Activated gamma-delta T cell treated with Interleukin-2 at 50 U/mL for 16 hours (primary cell): ENCODE measurements at places on chromosomes 13 and 19.

DNA sequence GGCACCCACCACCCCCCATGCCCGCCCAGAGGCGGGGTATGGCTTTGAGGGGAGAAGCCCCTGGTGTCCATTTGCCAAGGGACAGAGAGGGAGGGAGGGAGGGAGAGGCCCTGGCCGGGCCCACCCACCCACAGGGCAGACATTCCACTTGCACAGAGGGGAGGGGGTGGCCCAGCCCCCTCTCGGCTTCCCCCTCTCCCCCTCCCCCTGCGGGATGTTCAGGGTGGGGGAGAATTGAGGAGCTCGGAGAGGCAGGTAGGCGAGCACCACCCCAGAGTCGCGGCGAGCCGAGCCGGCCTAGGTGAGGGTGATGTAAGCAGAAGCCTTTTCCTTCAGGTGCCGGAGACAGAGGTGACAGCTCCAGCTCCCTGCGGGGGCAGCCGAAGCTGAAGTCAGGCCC lies 12.3 kb downstream of the DPF1 start:
- no peak for DNase-seq

DNA sequence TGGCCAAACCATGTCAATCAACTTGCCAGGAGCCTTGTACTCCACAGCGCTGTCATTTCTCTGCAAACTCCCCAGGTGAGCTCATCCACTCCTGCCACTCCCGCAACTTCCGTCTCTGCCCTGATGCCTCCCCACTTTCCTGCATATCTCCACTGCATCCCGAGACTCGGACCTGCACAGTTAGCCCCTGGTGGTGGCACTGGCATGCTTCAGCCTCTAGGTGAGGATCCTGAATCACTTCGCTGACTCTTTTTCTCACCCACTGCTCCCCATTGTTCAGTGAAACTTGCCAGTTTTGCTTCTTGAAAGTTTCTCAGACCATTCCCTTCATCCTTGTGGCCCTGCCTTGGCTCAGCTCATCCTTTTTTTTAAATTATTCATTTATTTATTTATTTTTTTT lies 3.4 kb upstream of the CTU1 start:
- DNase-seq, result no peak

GRCh38 chr13:19862481-19863313 lies 752 bp downstream of the ZMYM5 start:
- DNase-seq, result peak; percentile 24

DNA sequence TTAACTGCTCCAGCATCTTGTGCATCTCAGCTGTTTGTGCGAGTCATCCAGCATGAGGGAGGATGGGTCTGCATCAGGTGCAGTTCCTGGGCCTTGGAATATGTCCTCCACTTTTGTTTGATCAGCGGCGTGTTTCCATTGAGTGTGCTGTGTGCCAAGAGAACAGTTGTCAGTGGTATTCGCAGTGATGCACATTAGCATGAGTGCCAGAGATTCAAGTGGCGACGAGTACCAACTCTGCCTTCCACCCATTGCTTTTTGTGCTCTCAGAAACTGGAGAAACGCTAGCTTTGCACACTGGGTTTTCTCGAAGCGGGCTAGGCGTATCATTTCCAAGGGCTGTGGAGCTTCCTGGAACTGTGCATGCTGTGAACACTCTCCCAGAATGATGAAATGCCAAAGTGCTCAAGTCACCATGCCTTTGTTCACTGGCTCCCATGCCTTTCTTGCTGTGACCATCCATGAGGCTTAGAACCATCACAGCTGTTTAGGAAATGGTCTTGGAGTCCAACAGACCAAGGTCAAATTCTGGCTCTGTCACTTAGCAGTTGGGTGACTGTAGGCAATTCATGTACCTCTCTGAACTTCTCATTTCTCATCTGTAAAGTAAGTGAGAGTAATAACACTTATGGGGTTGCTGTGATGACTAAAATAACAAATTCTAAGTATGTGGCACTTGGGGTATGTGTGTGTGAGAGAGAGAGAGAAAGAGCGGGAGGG lies 18.4 kb downstream of the LRCH1 start:
- DNase-seq, result no peak

DNA sequence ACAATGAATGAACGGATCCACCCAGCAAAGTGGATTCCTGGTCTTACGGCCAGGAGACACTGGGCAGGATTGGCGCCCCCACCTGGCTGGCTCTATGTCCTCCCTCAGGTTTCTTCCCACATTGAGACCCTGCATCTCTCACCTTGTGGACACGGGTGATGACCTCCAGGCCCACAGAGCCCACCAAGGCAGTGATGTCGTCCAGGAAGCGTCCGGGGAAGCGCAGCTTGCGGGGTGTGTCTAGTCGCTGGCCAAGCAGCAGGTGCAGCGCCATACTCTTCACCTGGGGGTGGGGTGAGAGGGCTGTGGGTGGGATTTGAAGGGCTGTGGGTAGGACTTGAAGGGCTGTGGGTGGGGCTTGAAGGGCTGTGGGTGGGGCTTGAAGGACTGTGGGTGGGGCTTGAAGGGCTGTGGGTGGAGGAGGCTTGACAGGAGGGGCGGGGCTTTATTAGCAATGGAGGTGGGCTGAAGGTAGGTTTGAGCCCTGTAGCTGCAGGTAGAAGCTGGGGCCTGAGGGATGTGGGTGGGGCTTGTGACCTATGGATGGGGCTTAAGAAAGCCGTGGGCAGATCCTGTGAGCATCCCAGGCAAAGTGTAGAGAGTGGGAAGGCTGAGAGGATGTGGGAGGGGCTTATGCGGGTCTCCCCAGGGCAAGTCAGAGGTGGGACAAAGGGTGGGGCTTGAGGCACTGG lies 12.1 kb upstream of the ANGPTL8 start:
- no peak for DNase-seq

DNA sequence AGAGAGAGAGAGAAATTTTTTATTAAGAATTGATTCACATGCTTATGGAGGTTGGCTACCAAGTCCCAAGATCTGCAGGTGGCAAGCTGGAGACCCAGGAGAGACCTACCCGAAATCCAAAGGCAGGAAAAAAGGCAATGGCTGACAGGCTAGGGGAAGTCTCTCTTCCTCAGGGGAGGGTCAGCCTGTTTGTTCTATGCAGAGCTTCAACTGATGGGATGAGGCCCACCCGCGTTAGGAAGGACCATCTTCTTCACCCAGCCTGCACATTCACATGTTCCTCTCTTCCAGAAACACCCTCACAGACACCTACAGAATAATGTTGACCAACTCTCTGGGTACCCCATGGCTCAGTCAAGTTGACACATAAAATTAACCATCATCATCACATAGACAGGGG lies 65.3 kb upstream of the SERP2 start:
- no peak for DNase-seq

DNA sequence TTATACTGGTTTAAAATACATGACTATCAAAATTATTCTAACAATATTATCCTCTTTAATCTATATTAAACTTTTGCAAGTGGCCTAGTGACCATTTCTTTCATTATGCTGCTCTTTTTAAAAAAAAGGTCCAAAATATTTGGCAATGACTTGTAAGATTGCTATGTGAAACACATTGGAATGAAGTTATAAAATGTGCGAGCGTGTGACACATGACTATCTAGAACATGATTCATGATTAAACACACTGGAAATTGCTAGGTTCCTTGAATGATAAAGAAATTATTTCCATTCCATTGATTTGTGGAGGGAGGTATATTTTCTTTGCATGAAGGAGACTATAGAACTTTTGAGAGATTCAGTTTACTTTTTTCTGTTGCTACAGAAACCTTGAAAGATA lies 739.1 kb downstream of the DIAPH3 start:
- DNase-seq, result no peak

DNA sequence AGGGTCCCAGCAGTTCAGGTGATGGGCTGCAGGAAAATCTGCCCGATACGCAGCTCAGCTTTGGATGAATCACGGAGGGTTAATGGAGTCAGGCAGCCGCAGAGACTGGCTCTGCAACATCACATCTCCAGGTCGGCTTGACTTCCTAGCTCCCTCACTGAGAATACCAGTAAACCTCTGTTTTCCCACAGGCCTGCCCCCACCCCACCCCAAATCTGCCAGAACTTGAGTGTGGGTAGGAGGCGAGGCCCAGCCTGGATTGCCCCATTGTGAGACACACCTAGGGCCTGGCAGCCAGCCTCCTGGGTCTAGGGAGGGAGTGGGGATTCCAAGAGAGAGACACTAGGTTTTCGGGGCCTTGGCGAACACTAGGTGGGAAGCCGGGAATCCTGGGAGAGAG lies 3.7 kb upstream of the KRTDAP start:
- DNase-seq, result no peak

DNA sequence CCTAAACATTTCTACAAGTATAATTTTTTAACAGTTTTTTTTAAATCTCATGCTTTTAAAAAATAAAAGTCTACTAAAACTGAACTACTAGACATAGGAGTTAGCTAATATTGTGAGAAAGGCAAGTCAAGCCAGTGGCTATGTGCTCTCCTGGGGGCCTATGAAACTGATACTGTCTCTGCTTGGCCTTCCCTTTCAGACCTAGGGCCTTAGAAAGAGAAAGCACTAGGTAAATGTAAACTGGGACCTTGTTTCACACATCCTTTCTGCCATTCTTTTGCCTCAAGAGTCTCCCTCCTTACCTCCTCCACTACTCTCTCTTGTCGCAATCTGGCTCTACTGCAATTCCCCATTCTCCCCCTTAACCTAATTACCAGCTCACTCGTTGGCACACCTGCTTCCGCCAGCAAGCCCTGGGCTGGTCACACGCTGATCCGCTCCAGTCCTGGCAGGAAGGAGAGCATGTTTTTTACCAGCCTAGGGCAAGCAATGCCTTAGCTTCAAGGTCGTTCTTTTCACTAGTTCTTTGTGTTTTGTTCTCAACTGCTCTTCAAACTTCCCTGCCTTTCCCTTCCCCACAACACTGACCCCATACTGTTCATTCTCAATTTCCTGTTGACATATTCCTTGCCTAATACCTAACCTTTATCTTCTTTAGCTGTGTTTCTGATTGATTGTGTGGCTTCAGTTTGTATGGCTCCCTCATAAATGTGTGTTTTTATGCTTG lies 23.1 kb downstream of the TBC1D4 start:
- DNase-seq, result no peak

DNA sequence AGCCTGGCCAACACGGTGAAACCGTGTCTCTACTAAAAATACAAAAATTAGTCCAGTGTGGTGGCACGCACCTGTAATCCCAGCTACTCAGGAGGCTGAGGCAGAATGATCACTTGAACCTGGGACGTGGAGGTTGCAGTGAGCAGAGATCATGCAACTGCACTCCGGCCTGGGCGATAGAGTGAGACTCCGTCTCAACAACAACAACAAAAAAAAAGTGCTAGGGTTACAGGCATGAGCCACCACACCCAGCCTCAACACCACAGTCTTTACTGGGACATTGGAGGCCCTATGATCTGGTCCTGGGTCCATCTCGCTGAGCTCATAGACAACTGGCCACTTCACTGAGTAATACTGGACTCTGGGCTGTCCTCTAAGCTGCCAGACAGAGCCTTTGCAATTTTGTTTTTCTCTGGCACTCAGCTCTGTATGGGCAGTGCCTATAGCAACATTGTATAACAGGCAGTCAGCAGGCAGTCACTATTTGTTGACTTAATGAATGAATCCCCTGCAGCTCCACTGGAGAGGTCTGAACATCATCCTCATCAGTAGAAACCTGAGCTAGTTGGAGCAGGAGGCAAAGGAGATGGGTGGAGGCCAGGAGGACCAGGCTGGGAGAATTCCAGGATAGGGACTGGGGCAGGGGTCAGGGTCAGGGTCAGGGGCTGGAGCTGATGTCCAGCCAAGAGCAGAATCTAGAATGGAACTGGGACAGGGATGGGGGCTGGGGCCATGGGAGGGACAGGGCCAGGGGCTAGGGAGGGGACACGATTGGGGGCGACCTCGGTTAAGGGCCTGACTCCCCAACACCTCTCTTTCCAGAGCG lies 8.1 kb downstream of the BLOC1S3 start:
- no peak for DNase-seq

DNA sequence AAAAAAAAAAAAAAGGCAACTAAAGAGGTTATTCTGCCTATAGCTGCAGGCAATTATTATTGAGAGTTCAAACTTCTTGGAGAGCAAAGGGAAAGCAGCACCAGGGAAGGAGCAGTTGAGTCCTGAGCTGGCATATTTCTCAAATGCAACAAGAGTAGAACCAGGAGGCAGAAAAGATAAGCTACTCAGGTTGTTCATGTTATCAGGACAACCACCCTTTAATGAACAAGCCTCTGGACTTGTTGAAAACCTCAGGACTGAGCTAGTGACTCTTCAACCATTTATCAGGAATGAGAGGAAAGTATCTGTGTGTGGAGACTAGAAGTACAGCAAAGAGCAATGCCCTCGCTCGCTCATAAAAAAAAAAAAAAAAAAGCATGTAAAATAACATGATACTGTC lies 183.0 kb downstream of the KCTD12 start:
- DNase-seq, result no peak

DNA sequence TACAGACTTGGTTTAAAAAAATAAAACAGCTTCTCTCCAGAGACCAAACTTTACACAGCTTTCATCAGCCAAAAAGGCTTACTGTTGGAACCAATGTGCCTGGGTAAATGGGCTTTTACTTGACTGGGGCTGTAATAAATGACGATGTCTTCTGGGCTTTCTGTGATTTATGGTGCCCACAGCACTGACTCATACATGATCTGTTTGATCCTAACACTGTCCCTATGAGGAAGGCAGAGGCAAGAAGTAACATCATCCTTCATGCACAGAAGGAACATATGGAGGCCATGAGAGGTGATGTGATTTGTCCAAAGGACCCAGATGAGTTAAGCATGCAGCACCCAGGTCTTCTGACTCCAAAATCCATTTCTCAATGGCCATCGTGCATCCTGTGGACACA lies 77.4 kb downstream of the DOCK9 start:
- DNase-seq, result no peak

DNA sequence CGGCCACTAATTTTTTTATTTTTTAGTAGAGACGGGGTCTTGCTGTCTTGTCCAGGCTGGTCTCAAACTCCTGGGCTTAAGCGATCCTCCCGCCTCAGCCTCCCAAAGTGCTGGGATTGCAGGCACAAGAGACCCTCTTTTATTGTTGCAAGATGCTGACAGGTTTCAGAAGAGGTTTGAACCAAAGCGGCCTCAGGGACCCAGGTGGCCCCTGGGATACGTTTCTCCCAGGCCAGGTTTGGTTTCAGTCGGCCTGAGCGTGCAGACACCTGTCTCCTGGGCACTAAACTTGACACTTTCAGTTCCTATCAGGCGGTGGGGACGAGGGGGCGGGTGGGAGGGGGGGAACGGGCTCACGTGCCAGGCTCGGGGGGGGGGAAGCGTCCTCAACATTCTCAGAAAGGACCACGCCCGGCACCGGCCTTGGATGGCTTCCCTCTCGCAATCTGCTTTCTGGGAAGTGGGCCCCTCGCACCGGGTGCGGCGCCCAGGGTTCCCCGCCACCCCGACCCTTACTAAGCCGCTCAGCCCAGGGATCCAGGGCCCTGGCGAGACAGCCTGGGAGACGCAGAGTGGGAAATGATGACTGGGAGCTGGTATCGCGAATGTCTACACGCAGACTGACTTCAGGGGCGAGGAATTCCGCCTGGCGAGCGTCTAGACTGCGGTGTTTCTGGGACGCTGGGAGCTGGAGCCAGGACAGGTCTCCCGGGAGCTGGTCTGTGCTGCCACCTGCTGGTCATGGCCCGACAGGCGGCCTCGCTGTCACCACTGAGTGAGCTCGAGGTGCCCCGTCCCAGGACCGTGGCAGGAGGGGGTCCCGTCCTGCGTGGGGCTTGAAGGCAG lies 91.6 kb downstream of the GNG7 start:
- peak; percentile 91 for DNase-seq

GRCh38 chr13:30873499-30873898 lies 32.6 kb upstream of the MEDAG start:
- DNase-seq, result no peak
